ENCODE measurements at places on chromosomes 6 and 20.
A peak's percentile ranks its signal among the peaks of the same experiment; 100 is the strongest.

DNA sequence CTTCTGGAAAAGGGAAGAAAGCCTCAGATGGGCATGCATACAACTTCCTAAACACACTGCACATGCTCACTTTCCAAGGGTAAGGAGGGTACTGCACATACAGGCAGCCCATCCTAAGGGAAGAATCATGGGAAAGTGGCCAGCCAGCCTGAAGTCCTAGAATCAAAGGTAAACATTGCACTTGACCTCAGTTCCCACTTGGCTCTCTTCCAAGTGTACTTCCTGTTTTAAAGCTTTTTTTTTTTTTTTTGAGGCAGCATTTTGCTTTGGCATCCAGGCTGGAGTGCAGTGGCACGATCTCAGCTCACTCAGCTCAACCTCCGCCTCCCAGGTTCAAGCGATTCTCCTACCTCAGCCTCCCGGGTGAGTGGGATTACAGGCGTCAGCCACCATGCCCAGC lies 225.3 kb upstream of the EPHA7 start:
- DNase-seq, result no peak

- peak; percentile 13 for DNase-seq
Measured at GRCh38 chr20:50304923-50305635, 114.4 kb downstream of the CEBPB start.

DNA sequence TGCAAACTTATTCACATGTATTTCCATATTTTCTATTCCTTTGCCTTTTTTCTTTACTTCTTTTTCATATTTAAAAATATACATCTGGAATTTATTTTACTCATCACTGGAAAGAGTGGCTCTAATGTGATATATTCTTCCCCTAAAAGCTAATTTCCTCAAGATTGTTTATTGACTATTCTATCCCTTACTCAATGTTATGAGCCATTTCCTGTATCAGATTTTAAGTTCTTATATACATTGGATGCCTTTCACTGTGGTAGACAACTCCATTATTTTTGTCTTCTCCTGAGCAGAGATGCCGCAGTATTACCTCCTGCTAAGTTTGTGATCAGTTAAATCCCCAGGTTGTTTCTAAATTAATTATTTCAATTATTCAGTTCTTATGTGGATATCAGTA lies 418.4 kb upstream of the JAG1 start:
- no peak for DNase-seq

DNA sequence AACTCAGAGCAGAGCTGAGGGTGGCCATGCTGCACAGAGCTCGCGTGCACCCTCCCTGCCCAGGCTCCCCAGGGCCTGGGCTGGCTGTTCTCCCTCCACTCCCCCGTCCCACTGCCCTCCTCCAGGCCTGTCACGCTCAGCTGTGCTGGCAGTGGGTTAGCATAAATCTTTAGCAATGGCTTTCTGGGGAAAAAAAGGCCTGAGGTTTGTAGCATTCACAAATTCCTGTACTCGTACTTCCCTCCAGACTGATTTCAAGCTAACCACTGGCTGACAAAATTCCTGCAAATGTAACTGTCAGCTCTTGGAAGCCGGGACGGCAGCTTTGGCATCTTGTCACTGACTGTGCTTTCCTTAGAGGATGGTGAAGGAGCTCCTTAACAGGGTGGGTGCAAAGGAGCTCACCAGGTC lies 22.3 kb upstream of the SMOC2 start:
- DNase-seq, result peak; percentile 18

DNA sequence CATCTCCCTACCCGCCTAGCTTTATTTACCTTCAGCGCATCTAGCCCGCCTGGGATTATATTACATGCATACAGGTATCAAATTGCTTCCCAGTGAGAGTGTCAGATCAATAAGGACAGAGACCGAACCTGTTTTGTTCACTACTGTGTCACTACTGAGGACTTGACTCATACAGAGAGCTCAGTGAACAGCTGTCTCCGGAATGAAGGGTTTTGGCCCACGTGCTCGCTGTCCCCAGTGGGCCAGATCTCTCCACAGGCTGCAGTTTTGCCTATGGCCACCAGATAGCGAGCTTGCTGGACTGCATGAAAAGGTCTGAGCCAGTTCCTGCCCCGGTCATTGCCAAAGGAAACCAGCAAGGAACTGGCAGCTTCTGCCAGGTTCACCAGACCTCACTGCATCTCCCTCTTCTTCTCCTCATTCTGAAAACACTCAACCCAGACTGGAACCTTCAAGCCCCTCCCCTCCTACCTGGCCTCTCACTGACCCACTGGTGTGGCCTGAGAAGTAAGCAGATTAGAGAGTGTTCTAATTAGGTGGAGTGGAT lies 150.8 kb downstream of the ZMYND8 start:
- DNase-seq, result peak; percentile 85

- no peak for DNase-seq
Measured at GRCh38 chr6:47303342-47303741, 6.4 kb downstream of the TNFRSF21 start.

- peak; percentile 71 for DNase-seq
Measured at GRCh38 chr6:24274441-24275083, 83.3 kb downstream of the DCDC2 start.

DNA sequence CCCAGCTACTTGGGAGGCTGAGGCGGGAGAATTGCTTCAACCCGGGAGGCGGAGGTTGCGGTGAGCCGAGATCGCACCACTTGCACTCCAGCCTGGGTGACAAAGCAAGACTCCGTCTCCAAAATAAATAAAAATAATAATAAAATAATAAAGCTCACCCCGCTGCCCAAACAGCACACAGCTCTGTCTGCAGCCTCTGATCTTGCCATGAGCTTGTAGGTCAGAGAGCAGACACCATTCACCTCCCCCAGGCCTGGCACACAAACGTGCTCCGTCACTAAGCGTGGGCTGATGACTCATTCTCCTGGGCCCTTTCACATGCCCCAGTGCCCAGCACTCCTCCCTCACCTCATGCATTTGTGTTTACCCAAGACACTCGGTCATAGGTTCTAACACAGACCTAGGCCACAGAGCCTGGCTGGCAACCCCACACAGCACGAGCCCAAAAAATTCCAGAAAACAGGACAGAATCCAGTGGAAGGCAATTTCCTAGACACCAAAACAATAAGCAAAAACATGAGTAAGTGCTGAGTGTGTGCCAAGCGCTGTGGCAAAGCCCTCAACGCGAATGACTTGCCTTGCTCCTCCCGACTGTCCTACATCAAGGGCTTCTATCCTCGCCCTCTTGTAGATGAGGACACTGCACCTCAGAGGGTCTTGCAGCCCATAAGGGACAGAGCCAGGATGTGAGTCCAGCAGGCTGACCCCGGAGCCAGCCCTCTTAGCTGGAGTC lies 18.0 kb downstream of the ATP9A start:
- DNase-seq, result no peak

DNA sequence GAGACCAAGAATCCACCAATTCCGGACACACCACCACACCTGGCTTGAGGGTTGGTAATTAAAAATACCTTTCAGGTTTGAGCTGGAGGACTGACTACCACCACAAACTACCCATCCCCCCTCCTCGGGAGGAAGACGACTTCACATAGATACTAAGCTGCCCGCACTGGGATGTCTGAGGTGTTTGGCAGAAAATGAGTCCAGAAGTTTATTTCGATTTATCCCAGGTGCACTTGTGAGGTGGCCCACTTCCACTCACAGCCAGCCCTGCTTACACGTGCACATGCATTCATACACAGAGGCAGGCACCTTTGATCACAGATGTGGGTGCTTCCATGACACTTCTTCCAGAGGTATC lies 187.1 kb downstream of the ID4 start:
- DNase-seq, result no peak

DNA sequence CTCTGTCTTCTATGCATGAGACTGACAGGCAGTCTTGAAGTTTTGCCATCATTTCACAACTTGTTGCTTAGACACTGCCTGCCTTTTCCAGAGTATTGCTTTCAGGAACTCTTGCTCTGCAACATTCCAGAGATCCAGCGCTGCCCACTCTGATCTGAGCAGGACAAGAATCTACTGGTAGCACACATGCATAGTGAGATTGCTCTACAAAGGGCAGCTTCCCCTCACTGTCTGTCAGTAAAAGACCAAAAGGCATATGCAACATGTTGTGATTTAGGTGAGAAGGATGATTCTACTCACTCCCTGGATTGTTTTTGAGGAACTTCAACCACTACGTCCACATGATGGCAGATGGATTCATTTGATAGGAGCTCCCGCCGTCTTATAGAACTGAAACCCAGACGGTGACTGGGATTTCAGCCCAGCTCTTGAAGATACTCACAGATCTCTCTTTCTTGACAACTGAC lies 259.1 kb downstream of the ARID1B start:
- DNase-seq, result peak; percentile 57
